ENCODE measurements at places on chromosomes 13 and 19.

DNA sequence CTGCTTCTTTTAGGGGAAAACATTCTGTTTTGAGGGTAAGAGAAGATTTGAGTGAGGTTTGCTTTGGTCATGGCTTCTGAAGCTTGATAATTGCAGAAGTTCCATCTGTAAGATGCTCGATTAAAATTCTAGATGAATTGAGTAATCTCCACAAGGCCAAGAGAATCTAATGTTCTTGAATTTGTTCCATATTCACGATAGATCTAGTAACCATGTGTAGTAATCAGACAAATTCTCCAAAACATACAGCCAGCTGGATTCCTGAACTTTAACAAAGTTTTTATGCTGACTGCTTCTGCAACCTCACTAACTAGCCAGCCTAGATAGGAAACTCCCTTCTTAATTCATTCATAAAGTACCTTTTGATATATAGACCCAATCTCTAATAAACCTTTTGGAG is 92.7 kb downstream of the COL4A2 start:
- DNase-seq, result no peak

GRCh38 chr13:50198508-50198907 is 183.3 kb downstream of the KCNRG start:
- DNase-seq, result no peak

DNA sequence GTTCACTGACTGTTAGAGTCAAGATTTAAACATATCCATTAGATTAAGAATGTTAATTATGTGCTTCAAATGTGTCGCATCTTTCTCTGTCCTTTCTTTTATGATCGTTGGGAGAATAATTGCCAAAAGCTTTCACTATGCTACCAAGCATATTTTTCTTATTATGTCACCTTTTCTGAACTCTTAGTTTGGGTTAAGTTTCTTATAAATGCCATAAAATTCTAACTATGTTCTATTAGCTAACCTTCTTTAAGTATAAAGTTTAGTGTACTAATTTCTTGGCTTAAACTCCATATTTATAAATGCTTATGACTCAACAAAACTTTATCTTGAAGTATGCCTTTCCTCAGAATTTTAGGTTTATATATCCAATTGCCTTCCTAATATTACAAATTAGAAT is 1759.4 kb downstream of the PCDH9 start:
- no peak for DNase-seq

DNA sequence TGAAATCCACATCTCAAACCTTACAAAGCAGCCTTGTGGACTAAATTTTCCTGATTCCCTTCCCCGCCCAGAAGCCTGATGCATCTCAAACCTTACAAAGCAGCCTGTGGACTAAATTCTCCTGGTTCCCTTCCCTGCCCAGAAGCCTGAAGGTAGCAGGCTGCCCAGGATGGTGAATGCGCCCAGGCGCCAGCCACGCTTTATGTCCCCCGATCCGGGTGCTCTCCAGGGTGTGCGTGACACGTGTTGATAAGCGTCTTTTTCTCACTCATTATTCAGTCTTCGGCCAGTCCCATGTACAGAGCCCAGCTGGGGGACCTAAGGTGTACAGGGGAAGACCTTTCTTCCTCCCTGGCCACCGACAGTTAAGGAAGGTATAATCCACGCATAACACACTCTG is 31.8 kb downstream of the LAMP1 start:
- no peak for DNase-seq

DNA sequence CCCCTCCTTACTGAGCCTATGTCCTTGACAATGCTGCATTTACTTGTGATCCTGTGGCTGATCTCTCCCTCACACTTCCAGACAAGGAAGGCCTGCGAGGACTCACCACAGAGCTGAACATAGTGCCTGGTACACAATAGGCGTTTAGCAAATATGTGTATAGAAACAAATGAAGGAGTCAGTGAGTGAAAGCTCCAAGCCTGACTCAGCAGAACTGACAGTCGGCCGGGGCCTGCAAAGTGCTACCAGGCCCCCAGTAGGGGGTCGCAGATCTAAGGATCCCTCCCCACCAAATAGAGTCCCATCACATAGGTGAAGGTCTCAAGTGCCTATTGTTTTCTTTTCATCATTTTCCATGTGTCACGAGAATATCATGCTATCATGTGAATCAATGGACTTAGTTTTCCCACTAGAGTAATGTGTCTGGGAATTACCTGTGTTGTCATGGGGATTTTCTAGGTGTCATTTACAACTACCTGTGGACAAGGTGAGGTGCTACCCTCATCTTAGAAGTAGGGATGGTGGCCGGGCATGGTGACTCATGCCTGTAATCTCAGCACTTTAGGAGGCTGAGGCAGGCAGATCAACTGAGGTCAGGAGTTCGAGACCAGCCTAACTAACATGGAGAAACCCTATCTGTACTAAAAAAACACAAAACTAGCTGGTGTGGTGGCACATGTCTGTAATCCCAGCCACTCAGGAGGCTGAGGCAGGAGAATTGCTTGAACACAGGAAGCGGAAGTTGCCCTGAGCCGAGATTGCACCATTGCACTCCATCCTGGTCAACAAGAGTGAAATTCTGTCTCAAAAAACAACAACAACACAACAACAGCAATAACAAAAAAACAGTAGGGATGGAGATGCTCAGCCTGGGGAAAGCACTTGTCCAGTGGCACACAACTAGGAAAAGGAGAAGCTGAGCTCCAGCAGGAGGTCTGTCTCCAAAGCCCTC is 50.3 kb upstream of the CYP2A7 start:
- no peak for DNase-seq

DNA sequence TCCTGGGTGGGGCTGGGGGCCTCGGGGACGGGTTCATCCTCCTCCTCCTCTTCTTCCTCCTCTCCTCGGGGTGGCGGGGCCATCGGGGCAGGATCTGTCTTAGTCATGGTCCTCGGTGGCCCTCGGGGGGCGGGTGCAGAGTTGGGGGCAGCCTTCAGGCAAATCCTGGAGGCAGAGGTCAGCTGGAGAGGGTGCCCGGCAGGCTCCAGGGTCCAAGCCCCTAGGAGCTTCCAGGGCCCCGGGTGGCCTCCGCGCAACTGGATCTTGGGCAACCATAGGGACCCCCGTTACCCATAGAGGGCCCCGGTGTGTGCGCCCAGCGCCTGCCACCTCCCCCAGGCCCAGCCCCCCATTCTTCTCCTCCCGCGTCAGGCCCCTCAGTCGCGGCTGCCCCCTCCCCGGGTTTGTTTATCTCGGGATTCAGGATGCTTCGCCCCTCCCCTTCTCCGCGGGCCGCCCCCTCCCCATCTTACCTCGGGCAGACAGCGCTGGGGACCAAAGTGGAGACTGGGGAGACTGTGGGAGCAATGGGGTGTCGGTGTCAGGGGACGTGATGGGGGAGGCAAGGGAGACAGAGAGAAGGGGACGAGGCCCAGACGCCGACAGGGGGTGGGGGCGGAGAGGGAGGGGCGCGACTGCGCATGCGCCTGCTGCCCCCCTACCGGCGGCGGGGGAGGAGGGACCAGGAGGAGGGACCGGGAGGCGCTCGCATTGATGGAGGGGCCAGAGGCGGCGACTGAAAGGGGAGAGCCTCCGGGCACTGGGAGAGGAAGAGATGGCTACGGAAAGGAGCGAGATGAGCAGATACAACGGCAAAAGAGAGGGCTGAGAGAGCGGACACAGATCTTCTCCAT is at the start of gene CLIP3:
Gene CLIP3, minus strand, starts transcription at position 623 of the 854 bp plus-strand sequence. Its CDS starts 516 bp downstream, at position 107.
- no peak for DNase-seq

GRCh38 chr13:70829748-70830147 is 721.5 kb upstream of the KLHL1 start:
- no peak for DNase-seq

GRCh38 chr19:38744874-38745273 is 600 bp upstream of the CAPN12 start:
- DNase-seq, result no peak

- no peak for DNase-seq
Observed at GRCh38 chr13:88701551-88701950, 1030.4 kb downstream of the SLITRK5 start.

DNA sequence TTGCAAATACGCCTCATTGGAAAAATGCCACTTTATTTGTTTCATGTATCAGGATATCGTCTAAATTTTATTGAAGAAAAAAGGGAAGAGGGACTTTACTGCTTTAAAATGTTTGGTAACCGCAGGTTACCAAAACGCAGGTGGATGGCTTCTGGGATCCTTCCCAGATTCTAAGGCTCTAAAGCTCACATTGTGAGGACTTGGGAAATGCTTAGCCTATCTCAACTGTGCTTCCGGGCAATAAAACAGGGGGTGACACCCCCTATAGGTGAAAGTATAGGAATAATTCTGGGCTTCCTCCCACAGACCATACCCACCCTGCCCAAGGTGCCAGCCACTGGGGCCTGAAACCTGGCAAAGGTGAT is 73.2 kb upstream of the IPO5 start:
- DNase-seq, result no peak

DNA sequence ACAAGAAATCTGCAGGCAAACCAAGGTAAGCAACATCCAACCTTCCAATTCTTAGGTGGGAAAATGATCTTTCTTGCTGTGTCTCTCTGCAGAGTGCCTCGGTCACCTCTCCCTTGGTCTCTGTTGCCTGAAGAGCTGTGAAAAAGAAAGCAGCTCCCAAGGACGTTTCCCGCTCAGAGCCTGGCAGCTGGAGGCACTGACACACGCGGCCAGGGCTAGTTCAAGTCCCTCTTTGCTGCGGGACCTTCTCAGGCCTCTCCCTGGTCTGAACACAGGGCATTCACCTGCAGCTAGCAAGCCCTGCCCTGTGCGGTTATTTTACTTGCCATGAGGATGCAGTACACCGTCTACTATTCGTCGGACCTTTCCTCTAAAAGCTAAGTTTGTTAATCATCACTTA is 3.8 kb downstream of the MED26 start:
- DNase-seq, result no peak

- peak; percentile 7 for DNase-seq
Observed at GRCh38 chr19:44050740-44051649, 841 bp upstream of the ZNF223 start.

GRCh38 chr13:72852207-72852606 is 70.3 kb downstream of the PIBF1 start:
- DNase-seq, result no peak

- no peak for DNase-seq
Observed at GRCh38 chr13:23288564-23288963, 107.8 kb downstream of the SGCG start.

DNA sequence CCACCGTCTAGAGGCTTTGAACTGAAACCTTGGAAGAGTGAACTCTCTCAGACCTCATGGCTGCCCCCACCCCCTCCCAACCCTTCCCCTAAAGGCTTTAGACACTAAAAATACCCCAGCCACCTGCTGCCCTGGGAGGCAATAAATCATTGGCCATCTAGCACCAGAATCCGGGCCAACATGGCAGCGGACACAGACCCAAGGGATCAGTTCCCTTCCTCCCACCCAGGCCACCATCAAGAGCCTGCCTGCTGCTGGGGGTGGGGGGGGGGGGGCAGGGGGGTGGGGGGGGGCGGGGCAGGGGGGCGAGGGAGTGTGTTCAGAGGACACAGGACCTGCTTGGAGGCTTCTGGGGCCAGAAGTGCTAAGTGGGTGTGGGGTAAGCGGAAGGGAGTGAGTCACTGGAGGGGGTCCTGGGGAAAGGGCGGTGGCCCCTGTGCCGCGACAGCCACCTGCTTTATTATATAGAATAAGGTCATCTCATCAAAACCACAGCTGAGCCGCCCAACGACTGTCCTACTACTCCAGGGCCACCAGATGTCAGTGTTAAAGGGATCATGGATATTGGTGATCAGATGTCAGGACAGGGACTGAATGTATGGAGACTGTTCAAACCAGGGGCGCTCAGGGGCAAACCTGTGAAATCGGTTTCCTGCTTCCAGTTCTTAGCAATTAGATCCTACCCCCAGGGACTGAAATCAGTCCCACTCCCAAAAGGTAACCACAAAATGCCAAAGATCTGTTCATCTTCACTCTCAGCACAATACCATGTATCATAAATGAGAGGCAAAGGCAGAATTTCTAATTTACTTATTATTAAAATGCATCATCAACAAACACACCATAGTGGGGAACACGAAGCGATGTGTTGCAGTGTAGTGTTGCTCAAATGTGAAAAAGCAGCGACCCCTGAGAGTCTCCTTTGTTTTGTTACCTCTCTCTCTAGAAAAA is 24.3 kb downstream of the ARL11 start:
- DNase-seq, result no peak

DNA sequence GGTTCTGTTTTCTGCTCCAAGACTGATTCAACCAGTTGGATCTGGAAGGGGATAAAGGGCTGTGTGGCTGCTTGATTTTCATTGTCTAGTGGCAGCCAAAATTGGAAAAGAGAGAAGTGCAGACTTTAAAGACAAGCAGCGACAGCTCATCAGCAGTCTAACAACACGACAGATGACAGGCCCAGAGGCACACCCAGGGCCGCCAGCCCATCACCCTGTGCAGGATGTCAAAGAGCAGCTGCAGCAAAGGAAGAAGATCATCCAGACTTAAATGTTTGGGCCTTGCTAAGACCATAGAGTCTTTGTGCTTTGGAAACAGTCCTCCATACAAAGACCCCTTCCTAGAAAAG is 421.0 kb upstream of the KLF12 start:
- no peak for DNase-seq

GRCh38 chr19:11131471-11131870 is 24.1 kb downstream of the SPC24 start:
- DNase-seq, result no peak

- no peak for DNase-seq
Observed at GRCh38 chr13:36509369-36509768, 77.1 kb downstream of the CCNA1 start.

DNA sequence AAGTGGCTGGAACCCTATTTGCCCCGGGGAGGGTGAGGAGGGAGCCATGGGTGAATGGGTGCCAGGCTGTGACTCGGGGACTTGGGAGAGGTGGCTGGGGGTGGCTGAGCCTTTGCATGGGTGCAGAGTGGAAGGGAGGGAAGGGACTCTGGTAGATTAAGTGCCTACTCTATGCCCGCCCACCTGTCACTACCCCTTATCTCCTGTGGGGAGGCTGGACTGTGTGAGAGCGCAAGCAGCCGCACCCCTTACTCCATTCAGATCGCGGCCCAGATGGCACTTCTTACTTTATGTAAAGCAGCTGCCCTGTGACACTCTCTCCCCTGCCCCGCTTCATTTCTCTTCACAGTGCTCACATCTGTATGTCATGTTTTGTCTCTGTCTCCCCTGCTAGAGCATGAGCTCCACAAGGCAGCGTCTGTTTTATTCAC is 2.9 kb downstream of the KASH5 start:
- no peak for DNase-seq

DNA sequence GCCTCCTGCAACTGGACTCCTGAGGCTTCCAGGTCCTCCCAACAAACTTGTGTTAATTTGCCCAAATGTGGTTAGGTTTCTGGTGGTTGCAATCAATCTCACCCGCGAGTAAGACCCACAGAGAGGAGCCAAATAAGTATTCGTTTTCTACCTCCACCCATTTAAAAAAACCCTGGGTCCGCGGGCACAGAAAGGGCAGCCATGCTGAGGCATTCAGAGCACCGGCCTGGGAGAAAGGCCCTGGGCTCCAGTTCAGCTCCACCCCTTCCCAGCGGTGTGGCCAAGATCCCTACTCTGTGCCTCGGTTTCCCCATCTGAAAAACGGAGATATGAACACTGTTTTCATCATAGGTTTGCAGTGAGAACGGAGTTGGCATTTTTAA is 56.9 kb downstream of the PEPD start:
- no peak for DNase-seq

GRCh38 chr19:1947651-1948209 is 6.8 kb downstream of the CSNK1G2 start:
- DNase-seq, result no peak
